ENCODE measurements at places on chromosomes 7 and 10.

DNA sequence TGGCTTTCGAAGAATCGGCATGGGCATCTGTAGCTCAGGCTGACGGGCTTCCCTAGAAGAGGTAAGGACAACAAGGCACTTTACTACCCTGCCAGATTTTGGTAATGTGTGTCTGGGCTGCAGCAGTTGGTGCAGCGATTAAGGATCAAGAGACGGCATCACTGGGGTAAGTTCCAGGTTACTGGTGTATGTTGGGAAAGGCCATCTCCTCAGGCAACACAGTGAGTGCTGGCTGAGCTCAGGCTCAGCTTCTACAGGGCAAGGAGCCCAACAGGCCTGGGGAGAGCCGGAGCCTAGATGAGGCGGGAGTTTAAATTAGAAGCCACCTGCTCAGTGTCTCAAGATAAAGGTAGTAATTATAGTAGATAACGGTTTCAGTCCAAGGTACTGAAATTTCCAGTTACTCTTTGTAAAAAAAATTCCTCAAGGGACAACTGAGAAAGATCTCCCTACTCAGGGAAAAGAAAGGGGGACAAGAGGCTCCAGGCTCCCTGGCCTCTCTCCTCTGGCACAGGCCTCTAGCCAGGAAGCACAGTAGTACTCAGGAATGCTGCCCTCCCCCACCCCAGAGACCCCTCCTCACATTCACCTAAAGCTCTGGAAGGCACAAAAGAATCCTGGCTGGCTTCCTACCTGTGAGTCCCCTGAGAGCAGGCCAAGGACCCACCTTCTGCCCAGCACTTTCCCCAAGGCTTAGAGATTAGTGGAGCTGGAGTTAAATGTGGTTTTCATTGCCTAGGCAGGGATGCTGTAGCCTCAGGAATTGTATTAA is 3.9 kb downstream of the CXCL12 start:
- DNase-seq: no peak

- DNase-seq: no peak
Observed at GRCh38 chr7:75808106-75808505, 5.5 kb downstream of the CCL24 start.

DNA sequence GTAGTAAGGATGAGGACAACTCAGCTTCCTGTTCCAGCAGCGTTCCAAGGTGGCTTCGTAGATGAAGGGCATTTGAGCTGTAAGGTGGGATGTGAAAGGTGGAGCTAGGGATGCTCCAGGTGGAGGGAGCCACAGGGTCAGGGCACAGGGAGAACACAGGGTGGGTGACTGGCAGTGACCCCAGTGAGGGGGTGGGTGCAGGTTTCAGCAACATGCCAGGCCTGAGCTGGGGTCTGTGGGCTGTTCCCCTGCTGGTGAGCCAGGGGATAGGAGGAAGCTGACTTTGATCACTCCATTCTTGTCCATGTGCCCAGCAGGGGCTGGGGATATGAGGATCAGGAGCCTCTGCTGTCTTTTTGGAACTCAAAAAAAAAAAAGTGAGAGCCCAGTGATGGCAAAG is 33.2 kb downstream of the CDH23 start:
- no peak for DNase-seq

DNA sequence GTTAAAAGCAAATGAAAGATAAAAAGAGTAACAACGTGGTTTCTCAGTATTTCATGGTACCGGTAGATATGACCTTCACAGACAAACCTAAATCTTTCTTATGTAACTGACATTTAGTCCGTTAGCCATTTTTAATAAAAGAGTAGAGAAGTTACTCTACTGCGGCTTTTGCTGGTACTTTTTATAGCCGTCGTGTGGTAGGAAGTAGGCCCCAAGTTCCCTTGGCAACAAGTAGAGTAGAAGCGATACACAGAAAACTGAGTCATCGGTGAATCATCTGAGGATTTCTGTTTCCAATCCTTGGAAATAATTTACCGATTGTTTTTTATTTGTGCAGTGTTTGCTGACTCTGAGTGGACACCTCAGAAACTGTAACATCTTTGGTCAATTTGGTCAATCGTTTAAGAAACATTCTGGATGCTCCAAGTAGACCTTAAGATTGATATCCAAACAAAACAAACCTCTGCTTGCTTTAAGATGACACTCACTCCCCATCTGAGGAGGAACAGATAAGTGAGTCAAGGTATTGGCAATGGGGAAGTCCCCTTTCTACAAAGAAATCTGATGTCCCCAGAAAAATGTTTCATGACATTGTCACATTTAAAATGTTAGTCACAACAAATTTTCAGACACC is 63.9 kb upstream of the AHR start:
- DNase-seq: peak; percentile 79

DNA sequence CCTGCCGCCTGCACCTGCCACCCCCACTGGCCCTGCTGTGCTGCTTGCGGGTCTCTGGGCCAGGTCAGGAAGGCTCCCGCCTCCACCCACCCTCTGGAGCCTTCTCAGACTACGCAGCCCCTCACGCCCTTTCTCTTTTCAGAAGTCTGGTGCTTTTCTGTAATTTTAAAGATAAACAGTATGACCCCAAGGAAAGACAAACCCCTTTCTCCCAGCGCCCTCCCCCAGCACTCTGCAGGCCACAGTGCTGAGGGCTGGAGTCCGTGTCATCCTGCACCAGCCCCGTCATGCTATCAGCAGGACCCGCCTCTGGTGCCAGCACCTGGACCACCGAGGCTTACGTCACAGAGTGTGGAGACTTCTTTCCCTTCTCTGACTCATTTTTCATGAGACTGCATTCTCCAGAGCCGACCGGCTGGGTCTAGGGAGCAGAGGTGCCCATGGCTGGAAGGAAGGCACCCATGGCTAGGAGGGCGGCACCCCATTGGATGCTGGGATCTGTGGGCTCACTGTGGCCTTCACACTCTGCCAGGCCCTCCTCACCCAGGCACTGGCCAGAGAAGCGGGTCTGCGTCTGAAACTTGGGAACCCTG is 53.4 kb downstream of the CFAP46 start:
- no peak for DNase-seq

DNA sequence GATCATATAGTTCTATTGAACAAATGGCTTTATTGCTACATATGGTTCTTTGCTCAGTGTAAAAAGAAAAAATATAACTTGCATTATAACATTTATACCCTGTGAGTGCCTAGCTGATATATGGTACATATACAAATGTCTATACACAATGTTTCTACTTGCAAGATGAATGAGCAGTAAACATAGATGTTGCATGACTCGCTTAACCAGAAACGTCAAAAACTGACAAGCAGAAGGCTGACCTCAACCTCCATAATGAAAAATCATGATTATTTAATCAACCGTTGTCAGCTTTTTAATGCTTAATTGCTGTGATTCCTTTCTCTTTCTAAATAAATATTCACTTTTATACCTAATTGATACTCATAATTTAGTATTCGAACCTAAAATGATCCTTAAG is 183.3 kb downstream of the PTN start:
- no peak for DNase-seq

GRCh38 chr7:50801907-50802306 is 19.2 kb upstream of the GRB10 start:
- no peak for DNase-seq

- no peak for DNase-seq
Observed at GRCh38 chr10:111273635-111274034, 196.8 kb downstream of the ADRA2A start.

GRCh38 chr7:49714182-49714581 is 59.3 kb upstream of the VWC2 start:
- DNase-seq: no peak

GRCh38 chr10:110649347-110650264 is 5.5 kb downstream of the RBM20 start:
- DNase-seq: peak; percentile 22

Measured in Kasumi-1 (cell line).